Activated CD4-positive, CD25-positive, alpha-beta regulatory T cell (primary cell): ENCODE measurements at places on chromosomes 1 and 21.

DNA sequence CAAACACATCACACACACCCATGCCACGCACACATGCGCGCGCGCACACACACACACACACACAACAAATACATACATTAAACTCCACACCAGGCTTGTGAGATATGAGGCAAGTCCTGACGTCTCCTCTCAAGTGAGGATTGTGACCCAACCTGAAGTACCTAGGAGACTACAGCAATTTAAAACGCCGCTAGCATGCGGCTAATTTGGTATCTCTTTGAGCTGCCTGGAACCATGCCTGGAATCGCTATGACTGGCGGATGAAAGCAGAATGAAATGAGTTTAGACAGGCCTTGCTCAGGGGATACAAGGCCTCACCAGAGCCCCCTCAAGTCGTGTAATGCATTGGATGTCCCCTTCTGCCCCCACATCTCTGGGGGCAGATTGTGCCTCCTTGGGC is 1.6 kb upstream of the RAB7B start:
- no peak for DNase-seq

DNA sequence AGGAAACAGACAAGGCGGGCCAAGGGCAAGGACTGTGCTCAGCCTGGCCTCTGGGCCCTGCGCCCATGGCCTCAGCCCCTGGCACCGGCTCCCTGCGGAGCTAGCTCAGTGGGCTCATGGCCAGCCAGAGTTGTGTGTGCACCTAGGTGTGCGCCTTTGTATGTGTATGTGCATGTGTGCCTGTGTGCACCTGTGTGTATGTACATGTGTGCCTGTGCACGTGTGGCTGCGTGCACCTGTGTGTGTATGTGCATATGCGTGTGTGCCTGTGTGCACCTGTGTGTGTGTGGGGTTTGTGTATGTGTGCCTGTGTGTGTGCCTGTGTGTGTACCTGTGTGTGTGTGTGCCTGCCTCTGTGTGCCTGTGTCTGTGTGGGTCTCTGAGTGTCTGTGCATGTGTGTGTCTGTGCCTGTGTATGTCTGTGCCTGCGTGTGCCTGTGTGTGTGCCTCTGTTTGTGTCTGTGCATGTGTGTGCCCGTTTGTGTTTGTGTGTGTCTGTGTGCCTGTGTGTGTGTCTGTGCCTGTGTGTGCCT is 7.4 kb downstream of the GPR137B start:
- no peak for DNase-seq

DNA sequence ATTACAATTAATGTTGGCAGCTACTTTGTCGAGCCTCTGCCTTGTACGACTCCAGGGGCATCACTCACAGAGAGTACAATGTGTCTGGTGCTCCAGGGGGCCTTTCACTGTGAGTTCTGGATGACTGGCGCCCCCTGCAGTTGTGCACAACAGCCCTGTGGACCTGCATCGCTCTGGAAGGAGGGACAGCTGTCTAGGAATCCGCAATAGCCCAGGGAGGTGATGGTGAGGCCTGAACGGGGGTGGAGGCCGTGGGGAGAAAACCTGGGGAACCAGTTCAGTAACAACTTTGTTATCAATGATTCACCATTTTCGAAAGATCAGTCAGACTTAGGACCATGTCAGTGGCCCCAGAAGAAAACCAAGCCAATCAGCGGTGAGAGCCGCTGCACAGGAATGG is 189.1 kb downstream of the KAZN start:
- no peak for DNase-seq

DNA sequence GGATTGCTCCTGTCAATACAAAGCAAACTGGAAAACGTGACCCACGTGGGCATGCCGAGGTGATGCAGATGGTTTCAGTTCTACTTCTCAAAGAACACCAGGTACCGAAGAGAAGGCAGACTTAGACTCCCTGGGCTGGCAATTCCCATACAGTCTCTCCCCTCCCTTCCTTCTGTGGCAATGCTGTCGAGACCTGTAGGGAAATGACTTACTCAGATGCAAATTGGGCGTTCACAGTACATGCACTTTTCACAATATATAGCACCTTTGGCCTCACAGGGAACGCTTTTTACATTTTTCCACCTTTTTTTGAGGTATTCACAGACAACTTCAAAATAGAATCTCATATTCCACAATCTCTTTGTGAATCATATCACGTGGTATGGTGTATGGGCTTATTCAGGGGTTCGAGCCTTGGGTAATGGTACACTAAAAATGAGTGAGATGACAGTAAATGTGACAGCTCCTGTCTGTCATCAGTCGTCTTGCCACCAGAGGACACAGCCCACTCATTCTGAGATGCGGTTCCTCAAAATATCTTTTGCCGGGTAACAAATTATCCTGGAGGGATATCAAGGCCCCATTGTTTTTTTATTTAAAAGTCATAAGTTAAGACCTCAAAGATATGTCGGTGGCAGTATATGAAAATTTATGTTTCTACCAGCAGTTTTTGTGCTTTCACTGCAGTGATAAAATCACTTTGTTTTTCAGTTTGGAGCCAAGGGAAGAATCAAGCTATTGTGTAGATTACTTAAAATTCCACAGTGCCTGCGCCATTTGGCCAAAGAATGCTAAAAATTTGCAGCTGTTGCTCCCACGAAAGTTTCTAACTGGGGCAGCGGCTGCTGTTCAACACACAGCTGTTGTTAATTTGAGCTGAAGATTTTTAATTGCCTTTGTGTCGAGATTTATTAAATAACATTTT is 168.4 kb downstream of the ZZZ3 start:
- no peak for DNase-seq

GRCh38 chr1:99886841-99887240 is 36.7 kb downstream of the AGL start:
- no peak for DNase-seq
